NB4 (cell line): ENCODE measurements at places on chromosomes 6 and 20.
A peak's percentile ranks its signal among the peaks of the same experiment; 100 is the strongest.

DNA sequence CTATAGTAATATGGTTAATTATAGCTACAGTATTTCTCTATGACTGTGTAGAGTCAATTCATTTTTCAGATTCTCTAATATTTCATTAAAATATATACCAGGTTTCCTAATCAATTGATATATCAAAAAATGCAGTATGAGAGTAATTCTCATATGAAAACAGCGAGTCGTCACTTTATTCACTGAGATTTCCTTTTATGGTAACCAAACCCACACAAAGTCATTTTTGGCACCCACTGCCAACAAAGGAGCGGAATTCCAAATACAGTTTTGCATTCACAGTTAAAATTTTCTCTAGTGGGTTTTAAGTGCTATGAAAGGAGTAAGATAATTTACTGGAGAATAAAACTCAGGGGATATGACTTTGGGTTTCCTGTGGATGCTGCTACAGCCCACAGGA is 163.8 kb downstream of the HIVEP2 start:
- DNase-seq, result no peak

- no peak for DNase-seq
Observed at GRCh38 chr6:85472744-85473143, 22.9 kb downstream of the NT5E start.

DNA sequence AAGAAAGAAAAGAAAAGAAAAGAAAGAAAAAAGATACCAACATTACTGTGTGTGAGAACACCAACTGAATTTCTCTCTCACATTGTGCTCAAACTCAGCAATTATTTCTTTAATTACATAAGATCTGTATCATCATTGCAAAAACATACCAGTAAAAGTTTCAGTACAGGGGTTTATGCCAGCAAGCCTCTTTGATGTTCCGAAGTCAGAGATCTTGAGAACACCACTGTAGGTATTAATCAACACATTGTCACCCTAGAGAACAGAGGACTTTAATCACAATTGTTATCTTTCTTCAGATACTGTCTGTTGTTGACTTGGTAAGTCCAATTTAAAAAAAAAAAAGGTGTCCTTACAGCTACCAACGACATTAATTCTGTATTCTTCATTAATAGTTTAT is 60.9 kb upstream of the MAP7 start:
- no peak for DNase-seq

GRCh38 chr20:1803061-1803931 is 91.9 kb upstream of the SIRPA start:
- peak; percentile 97 for DNase-seq

GRCh38 chr6:149268768-149269167 is 48.7 kb upstream of the TAB2 start:
- DNase-seq, result no peak

DNA sequence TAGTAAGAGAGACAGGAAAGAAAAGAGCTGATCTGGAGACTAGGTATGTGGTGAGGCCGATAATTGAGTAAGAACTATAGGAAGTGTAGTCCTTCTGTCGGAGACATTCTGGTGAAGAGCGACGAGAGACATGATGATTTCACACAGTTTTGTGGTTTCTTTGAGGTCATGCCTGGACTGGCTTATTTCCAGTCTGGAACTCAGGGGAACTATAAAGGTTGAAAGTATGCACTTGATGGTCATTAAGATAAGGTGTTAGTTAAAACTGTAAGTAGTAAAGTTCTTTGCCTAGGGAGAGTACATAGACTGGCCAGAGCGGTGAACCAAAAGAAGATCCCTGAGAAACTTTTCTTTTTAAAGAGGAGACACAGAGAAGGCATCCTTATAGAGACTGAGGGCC is 68.8 kb downstream of the RFX6 start:
- DNase-seq, result peak; percentile 77

DNA sequence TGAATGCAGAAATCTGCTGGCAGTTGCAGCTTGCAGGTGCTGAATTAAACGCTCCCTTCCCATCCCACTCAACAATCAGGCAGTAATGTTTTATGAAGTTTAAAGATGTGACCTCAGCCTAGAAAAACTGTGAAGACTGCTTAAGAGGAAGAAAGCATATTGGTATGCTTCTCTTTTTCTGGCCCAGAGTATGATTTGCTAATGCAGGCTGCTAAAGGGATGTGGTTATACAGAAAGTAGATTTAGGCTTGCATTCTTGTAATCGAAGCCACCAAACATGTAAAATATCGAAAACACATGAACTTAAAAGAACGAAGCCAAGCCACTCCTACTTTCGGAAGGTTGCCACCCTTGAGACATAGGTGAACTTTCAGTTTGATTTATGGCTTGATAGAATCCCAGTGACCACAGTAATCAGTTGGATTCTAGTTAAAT is 40.7 kb downstream of the MAP3K5 start:
- DNase-seq, result peak; percentile 61

GRCh38 chr6:28597217-28597835 is 71.6 kb downstream of the GPX5 start:
- DNase-seq, result peak; percentile 70

DNA sequence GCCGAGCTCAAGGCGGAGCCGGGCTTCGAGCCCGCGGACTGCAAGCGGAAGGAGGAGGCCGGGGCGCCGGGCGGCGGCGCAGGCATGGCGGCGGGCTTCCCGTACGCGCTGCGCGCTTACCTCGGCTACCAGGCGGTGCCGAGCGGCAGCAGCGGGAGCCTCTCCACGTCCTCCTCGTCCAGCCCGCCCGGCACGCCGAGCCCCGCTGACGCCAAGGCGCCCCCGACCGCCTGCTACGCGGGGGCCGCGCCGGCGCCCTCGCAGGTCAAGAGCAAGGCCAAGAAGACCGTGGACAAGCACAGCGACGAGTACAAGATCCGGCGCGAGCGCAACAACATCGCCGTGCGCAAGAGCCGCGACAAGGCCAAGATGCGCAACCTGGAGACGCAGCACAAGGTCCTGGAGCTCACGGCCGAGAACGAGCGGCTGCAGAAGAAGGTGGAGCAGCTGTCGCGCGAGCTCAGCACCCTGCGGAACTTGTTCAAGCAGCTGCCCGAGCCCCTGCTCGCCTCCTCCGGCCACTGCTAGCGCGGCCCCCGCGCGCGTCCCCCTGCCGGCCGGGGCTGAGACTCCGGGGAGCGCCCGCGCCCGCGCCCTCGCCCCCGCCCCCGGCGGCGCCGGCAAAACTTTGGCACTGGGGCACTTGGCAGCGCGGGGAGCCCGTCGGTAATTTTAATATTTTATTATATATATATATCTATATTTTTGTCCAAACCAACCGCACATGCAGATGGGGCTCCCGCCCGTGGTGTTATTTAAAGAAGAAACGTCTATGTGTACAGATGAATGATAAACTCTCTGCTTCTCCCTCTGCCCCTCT is 1.1 kb downstream of the CEBPB start:
- DNase-seq, result peak; percentile 89

DNA sequence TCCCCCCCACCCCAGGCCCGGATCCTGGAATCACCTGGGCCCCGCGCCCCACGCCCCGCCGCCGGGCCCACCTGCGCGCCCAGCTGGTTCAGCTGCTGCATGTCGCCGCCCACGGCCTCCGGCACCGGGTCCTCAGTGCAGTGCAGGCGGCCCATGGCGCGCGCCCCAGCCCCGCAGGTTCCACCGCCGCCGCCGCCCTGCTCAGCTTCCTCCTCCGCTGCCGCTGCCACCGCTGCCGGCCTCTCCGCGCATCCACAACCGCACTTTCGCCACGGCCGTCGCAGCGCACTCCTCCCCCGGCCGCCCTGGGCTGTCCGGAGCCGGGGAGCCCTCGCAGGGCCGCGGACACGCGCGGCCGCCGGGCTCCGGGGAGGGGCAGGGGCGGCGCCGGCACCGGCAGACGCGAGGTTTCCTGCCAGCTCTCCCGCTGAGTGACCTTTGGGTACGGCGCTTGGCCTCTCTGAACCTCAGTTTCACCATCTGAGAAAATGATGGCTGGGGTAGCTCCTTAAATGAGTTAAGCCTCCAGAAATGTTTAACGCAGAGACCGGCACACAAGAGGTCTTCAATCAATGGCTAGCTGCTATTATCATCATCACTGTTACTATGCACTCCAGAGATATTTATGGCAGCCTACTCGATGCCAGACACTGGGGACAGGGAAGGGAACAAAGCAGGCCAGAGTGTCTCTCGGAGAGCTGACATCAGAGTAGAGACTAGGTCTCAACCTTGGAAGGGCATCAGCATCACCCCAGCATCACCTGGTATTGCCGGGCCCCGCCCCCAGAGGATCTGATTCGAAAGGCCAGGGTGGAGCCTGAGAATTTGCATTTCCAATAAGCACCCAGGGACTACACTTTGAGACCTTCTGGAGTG is at the start of gene COMMD7:
COMMD7 (minus strand) TSS at position 231 of the 876 bp plus-strand sequence; CDS start at position 155, 76 bp downstream.
- DNase-seq, result peak; percentile 80

GRCh38 chr6:22394691-22395090 is 97.9 kb upstream of the PRL start:
- no peak for DNase-seq
